Heart right ventricle (tissue), 16 donors: ENCODE measurements at places on chromosomes 2 and 18. TPM values are rescaled to one million over a fixed set of nuclear protein-coding genes. Genes with fewer than 3 reads are reported as not detected.

DNA sequence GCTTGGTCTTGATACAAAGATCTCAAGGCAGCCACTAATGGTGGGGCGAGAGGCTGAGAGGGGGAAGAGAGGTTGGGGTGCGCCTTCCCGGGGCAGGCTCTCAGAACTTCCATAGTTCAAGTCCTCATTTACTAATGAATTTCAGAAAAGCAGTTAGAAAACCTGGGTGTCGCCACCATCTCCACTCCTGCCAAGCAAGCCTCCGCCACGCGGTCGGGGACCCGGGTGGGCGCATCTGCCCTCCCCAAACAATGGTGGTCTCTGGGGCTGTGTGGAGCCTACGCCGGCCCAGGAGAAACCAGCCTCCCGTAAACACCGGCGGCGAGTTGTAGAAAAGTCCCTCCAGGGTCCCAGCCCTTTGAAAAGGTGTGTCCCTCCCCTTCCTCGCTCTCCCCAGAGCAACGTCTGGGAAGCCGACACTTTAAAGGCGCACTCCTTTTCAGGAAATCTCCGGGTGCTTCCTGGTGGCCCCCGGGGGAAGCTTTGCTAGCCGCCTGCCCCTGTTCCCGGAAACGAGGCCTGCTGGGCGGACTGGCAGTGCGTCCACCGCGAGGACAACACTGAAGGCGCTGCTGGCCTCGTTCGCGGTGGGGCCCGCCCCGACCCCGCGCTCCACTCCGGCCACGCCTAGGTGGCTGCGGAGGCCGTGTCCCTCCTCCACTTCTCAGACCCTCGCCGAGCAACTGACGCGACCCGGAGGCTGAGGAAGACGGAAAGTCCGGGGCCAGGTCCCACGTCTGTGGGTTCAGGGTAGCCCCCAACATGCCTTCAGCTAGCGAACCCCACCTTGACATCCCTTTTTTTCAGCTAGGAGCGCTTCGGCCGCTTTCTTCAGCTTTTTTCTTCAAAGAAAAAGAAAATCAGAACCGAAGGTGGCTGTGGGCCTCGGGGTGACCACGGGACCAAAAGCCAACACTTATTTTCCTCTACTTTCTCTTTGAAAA is 16.8 kb downstream of the EVX2 start:
- no peak overlapping the region for H3K27ac ChIP-seq
- H3K36me3 ChIP-seq = no peaks in the 10 kb centered on the region
- peaks cover 96% of the 10 kb centered on the region for H3K27me3 ChIP-seq
- H3K4me1 ChIP-seq = peaks cover 23% of the 10 kb centered on the region
- peak overlapping the region; percentile 35 for H3K4me3 ChIP-seq

DNA sequence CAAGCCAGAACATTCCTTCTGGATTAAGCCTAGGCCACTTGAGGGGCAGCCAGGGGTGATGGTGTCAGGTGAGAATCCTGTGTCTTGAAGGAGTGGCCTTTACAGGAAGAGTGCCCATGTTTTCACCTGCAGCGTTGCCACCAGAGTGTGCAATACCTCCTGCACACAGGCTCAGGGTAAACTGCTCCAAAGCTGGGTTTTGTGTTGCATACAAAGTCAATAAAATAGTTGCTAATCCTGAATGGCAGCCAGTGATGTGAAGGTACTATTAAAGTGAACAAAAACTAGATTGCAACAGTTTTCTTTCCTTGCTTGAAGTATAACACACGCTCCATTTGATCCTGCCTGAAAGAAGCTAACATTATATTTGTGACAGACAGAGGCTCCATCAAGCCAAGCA is 64.4 kb upstream of the NRP2 start:
- DNase-seq = no peak
- no peaks in the 10 kb centered on the region for H3K27me3 ChIP-seq
- no peak overlapping the region for H3K4me3 ChIP-seq

GRCh38 chr2:41605914-41606313 is 441.9 kb upstream of the PKDCC start:
- DNase-seq = no peak
- no peak overlapping the region for H3K4me3 ChIP-seq
- no peaks in the 10 kb centered on the region for H3K36me3 ChIP-seq
- no peaks in the 10 kb centered on the region for H3K27me3 ChIP-seq
- no peak overlapping the region for H3K27ac ChIP-seq

GRCh38 chr18:60411715-60412114 is 39.1 kb upstream of the MC4R start:
- no peaks in the 10 kb centered on the region for H3K36me3 ChIP-seq
- no peak overlapping the region for H3K27ac ChIP-seq
- H3K27me3 ChIP-seq = no peaks in the 10 kb centered on the region

DNA sequence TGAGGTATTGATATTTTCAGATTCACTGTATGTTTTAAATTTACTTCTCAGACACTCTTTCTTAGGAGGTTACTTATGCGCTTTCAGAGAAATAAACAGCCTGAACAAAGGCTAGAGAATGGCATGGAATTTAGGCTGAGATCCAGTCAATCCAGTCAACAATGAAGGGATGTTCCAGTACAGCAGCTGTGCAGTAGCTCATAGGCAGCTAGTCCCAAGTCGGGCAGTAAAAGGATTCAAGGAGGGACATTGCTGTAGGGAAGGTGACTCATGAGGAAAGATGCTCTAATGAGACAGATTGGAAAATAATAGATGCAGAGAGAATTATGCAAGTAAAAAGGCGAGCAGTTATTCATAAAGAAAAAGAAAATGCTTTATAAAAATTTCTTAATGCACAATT is 397.9 kb upstream of the RGPD4 start:
- no peaks in the 10 kb centered on the region for H3K27me3 ChIP-seq
- no peak for DNase-seq
- H3K4me1 ChIP-seq = no peaks in the 10 kb centered on the region
- no peak overlapping the region for H3K27ac ChIP-seq
- H3K36me3 ChIP-seq = no peaks in the 10 kb centered on the region

The AKAIN1 gene
- not detected for total RNA-seq

The DSG4 gene
- total RNA-seq = not detected
